ENCODE measurements at places on chromosomes 2 and 18.

DNA sequence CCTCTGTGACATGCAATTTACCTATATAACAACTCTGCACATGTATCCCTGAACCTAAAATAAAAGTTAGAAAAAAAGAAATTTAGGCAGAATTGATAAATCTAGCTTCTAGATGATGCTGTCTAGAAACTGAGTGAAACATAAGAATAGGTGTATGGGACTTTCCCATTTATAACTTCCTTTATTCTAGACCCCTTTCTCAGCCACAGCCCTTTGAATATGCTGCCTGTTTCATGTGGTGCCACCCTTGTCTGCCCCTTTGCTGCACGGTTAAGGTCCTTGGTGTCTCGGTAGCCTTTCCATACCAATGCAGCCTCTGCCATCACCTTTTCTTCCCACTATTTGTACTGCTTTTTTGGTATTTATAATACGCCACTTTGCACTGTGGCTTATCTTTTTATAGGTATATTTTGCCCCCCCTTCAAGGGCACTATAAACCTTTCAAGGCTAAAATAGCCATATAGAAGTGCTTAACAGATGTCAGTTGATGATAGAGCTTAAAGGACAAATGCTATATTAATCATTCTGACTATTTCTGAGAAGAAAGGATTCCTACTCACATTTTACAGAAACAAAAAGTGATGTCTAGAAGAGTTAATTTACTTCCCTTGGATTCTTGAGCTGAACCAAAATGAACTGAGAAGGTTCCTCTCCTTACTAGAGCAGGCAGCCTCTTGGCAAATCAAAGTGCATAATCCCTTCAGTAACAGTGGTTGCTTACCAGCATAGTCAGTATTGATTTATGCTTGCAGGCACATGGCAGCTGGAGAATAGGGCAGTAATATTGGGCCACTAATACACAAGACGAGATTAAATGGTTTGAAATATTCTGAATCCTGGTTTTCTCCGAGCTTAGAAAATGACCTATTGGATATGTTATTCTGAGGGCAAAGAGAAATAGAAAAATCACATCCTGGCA lies 88.1 kb upstream of the CYP26B1 start:
- no peak for DNase-seq

- DNase-seq, result no peak
These were observed 135.7 kb downstream of the CMPK2 start for GRCh38 chr2:6730003-6730402.

DNA sequence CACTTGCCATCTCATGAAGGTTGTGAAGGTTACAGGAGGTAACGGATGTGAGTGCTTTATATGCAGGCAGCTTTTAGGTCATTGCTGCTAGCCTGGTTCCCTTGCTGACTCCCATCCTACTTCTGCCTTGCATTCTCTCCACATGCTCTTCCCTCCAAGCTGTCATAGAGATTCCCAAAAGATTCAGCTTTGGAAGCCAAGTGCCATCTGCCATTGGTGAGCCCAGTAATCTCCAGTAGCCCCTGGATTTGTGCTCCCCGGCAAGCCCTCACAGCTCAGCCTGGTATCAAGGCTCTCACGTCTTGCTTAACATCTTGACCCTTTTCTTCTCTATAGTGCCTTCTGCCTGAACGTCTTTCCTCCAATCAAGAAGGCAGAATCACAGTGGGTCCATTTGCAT lies 61.6 kb downstream of the MYT1L start:
- DNase-seq, result no peak

GRCh38 chr2:133193544-133194361 lies 374.5 kb downstream of the NCKAP5 start:
- DNase-seq, result no peak

DNA sequence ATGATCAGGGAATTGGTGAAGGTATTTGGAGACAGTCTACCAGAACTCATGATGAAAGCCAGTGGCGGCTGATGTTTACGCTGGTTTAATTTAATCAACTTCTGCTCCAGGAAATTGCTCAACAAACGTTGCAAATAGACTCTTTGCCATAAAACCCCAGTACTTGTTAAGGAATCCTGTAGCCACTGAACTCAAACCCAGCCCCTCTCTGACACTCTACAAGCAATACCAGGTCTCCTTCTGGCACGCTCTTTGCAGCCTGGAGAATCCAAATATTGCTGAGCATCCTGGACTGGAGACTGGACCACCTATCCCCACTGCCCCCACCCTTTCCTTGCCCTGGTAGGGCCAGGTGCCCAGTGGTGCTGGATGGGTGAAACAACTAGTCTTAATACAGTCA lies 308.2 kb downstream of the FBXO15 start:
- DNase-seq, result no peak

DNA sequence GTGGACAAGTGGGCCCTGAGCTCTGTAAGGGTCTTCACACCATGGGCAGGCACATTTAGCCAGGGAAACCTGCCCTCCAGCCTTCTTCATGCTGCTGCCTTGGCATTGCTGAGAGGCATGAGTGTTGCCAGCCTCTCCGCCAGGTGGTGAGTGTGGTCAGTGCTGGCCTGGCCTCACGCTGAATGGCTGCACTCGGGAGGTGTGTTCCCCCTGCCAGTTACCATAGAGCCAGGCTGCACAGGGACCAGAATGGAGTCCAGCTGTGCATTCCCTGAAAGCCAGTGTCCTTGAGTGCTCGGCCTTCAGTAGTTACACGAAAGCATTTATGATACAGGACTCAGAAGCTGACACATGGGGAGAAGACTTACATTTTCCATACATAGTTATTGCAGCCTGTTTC lies 139.7 kb downstream of the ATP9B start:
- no peak for DNase-seq

DNA sequence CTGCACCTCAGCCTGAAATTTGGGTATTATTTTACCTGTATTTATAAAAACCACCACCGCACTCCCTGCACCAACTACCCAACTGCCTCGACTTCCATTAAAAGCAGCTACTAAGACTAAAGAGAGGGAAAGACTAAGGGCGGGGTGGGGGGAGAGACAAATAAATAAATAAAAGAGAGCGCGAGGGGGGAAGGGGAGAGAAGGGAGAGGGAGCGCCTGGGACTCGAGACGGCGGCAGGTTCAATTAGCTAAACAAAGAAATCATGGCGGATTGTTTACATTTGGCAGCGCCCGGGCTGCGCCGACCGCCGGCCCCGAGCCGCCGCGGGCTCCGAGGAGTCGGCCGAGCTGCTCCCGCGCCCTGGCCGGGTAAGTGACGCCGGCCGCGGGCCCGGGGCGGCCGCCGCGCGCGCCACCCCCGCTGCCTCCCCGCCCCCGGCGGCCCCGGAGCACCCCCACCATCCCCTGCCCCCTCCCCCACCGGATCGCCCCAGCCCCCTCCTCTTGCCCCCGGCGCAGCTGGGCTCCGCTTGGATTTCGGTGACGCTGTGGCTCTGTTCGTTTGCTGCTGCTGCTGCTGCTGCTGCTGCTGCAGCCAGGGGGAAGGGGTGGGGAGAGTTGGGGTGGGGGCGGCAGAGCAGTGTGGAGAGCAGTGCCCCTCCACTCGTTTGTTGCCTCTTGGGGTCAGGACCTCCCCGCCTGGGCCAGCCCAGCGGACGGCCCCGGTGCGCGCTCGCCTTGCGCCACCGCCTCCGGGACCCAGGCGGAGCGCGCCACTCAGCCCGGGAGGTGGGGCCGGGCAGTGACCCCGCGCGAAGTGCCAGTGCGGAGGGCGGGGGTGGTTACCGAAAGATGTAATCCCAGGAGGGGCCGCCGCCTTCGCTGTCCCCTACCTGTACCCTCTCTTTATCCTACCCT lies 187.2 kb upstream of the FANCL start:
- peak; percentile 50 for DNase-seq

DNA sequence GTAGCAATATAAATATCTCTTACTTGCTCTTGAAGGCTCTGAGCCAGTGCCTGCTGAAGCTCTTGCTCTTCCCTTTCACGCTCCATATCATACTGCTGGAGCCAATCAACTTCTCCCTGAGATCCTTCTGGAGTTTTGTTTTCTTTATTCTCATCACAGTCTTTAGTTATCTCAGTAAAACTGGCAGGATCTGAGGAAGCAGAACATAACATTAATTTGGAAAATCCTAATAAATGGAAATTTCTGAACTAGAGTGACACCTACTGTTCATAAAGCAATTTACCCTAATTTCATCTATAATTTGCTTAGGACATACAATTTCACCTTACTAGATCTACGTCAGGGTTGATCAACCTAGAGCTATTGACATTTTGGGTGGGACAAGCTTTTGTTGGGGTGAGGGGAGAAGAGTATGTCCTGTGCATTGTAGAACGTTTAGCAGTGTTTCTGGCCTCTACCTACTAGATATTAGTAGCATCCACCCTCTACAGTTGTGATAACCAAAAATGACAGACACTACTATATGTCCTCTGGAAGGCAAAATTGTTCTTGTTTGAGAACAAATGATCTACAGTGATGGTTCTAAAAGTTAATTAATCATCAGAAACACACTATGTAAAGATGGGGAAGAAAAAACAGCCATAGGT lies 47.2 kb downstream of the VIL1 start:
- DNase-seq, result peak; percentile 53

- peak; percentile 94 for DNase-seq
These were observed 405.2 kb downstream of the NCKAP5 start for GRCh38 chr2:133163111-133163510.

DNA sequence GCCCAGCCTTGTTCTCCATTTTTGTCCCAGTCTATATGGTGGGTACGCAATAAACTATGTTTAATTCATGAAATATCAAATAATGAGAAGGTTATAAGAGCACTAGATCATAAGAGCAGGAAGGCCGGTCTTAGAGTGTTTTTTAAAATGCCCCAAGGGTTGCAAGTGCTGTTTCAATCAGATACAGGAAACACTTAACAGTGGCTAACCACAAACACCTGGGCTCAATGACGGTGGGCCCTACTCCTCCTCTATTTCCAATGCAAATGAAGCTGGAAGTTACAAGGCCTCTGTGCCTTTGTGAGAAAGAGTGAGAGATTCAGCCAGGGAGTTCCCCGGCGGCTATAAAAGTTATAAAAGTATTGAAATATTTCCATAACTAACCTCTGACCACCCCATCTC lies 18.9 kb upstream of the WDR33 start:
- DNase-seq, result peak; percentile 34

- DNase-seq, result no peak
These were observed 109.6 kb downstream of the ICOS start for GRCh38 chr2:204046145-204046544.

DNA sequence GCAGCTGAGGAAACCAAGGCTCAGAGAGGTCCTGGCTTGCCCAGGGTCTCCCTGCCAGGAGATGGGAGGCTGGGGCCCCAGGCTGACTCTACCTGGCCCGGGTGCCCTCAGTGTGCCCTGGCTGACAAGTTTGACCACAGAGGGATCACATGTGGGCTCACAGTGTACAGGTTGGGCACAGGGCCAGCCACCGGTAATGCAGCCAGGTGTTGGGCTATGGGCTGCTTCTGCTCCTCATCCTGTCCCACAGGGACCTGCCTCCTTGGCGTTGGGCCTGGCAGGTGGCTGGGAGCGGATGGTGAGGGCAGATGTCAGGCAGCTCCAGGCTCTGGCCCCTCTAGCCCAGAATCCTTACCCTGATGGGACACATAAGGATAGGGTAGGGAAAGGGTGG lies 250.5 kb downstream of the LOXHD1 start:
- no peak for DNase-seq

GRCh38 chr2:239125726-239126675 lies 274.8 kb downstream of the HDAC4 start:
- DNase-seq, result no peak

DNA sequence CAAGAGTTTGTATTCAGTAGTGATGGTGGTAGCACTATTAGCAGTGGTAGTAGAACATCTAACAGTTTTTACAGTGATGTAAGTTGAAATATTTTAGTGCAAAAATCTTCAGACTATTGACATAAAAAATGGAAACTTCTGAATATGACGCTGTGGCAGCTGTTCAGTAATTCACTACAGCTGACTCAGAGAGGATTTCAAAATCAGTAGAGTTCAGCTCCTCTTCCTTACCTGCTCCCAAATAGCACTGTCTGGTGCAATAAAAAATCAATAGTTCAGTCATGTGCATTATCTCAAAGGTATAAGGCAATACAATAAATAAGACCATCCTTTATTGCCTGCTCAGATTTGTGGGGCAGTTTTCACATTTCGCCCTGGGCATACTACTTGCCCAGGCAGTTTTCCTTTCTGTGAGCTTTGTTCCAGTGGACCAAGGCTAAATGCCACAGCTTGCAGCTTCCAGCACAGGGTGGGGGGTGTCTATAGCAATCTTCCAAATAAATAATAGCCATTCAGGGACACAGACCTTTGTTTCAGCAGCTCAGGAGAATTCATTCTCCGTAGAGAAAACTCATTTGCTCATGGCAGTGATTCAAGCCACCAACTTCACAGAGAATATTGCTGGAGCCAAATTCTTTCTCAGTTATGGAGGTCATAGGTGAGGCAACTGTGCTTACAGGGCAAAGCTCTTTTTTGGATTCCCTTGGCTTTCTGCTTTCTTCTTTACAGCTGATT lies 33.9 kb upstream of the GORASP2 start:
- DNase-seq, result peak; percentile 22

DNA sequence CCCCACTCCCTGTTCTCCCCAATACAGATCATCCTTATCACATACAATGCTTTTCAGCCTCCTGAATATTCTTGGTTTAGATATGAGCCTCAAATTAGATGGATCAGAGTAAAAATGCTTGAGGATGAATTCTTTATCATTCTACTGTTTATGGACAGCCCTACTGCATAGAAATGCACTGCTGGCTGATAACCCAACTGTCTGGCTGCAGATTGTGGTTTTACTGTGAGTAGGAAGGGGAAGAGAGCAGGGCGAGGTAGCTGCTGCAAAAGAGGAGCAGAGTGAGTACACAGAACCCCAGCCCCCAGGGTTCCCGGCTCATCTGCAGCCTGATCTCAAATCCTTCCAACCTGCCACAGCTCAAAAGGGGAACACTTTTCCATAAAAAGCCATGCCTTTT lies 29.4 kb upstream of the NCOA1 start:
- DNase-seq, result peak; percentile 46

All from muscle of leg (tissue), 16 donors.